Stimulated activated CD4-positive, alpha-beta T cell treated with anti-CD3 and anti-CD28 coated beads, TNF-alpha, amount 100 ng/mL, for 1 hour (primary cell): ENCODE measurements at places on chromosomes 3 and 15.

DNA sequence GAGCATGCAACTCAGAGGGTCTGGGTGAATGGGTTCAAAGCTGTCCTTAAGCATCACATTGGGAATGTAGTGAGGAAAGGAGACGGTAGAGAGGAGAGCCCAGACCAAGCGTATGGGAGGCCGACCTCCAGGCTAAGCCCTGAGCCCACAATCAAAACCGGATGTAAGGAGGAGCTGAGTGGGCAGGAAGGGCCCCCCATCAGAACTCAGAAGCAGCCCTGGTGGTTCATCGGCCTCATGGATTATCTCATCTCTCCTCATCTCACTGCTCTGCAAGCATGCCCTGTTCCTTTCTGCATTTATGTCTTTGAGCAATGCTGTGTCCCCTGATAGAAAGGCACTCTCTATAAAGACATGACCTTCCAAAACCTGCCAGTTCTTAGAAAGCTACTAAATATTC, 6.2 kb downstream of the HDC start:
- DNase-seq: no peak

GRCh38 chr15:68550498-68551295, 28.1 kb upstream of the CORO2B start:
- peak; percentile 37 for DNase-seq

DNA sequence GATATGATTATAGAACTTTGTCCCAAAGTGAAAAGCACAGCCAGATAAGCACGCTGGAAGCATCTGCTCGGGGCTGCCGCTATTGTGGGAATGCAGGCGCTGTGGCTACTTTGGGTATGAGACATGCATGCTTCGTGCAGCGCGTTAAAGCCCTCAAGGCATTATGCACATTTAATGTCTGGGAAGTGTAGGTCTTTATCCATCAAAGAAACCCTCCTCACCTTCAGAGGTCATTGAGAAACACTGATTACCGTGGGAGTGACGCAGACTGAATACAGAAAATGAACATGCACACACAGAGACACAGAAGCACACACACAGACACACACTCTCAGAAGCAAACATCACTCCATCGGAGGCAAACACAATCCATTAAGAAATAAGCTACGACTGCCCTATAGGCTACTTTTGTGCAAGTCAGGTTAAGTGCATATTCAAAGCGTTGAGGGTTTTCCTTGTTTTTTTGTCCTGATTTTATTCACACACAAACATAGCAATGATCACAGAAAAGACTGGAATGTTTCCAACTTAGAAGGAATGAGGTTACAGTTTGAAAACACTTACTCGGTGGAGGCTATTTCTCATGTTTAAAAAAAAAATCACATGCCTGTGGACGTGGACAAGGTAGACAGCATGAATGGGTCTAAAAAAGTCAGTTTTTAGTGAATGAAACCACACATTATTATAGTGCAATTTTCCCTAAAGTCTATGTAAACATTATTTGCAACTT, 68.5 kb downstream of the PLCH1 start:
- no peak for DNase-seq

DNA sequence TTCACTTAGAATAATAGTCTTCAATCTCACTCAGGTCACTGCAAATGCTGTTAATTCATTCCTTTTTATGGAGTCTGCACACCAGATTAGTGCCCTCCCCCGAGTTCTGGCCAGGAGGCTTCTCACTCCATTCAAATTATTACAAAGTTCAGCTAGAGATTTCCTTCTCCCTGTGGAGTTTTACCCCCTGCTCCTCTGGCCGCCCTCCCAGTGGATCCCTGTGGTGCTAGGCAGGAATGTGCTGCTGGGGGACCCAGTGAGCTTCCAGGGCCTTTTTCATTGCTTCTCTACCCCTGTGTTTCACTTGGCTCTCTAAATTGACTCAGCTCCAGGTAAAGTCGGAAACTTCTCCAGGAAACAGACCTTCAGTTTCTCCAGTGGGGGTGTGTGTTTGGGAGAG, 42.7 kb upstream of the CD200R1L start:
- no peak for DNase-seq

GRCh38 chr15:84654689-84655453, 788 bp upstream of the WDR73 start:
- peak; percentile 44 for DNase-seq

- no peak for DNase-seq
These were observed 150.7 kb downstream of the TMCO5A start for GRCh38 chr15:38085114-38085513.

DNA sequence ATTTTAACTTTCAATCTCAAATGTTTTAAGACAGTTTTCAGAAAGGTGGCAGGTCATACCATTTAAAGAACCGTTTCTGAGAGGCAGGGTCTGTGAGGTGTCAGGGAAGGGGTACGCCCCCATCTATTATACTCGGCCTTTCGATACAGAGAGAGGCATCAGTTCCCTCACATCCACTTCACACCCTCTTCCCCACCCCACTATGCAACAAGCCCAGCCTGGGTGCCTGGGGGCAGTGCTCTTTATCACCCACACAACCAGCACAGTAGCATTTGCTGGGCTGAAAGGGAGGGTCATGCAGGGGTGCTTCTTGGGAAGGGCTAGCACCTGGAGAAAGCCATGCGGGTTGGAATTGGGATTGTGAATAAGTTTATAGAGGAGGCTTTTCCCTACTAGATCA, 56.0 kb upstream of the KCNMB2 start:
- no peak for DNase-seq

GRCh38 chr3:42114130-42114725, 23.1 kb downstream of the TRAK1 start:
- DNase-seq: no peak

DNA sequence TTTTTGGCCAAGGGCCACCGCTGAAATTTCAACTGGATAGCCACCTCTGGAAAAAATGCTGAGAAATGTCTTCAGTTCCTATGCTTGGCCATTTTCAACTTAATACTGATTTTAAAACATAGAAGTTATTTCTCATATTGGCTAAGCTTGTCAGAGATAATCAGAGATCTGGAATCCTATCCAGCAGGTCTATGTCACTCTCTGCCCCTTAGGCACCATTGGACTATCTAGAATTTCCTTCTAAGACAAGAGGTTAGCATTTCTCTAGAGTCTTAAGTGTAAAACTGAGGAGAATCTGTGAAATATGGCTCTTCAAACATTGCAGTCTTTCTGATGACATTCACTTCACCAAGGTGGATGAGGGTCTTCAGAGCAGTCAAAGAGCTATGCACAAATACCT, 597.3 kb downstream of the UNC13C start:
- DNase-seq: no peak

- no peak for DNase-seq
These were observed 850.8 kb upstream of the ROBO1 start for GRCh38 chr3:80618295-80619256.
